ENCODE measurements at places on chromosomes 5 and 9. TPM values are rescaled to one million over a fixed set of nuclear protein-coding genes. Genes with fewer than 3 reads are reported as not detected.

TNFSF8 gene
- polyA plus RNA-seq: 0.41 TPM

SLC45A2 gene
- polyA plus RNA-seq: 0.14 TPM

SLC25A48 gene
- 3.3 TPM for polyA plus RNA-seq

WNT8A gene
- polyA plus RNA-seq: 0.14 TPM

F12 gene
- 8.6 TPM for polyA plus RNA-seq

DAPK1 gene
- 65.0 TPM for polyA plus RNA-seq

GRCh38 chr5:116273448-116274242 is 188.8 kb downstream of the COMMD10 start:
- peak; percentile 17 for DNase-seq

DNA sequence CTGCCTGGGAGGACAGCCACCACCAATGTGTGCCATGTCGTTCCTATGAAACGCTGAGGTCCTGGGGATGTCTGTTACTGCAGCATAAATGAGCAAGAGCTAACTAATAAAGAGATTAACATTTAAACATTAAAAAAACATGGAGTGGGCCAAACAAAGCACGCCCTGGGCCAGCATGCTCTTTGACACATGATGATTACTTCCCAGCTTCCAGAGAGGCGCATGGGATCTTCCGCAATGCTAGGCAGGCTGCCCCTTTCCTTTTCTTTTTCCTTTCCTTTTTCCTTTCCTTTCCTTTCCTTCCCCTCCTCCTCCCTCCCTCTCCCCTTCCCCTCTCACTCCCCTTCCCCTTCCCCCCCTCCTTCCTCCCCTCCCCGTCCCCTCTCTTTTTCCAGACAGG is 10.6 kb upstream of the TENT4A start:
- DNase-seq: no peak

- peak; percentile 38 for DNase-seq
Measured at GRCh38 chr5:39948867-39949468, 524.2 kb upstream of the DAB2 start.

- peak; percentile 54 for DNase-seq
Measured at GRCh38 chr9:112844771-112845542, 45.7 kb downstream of the SLC46A2 start.

GRCh38 chr5:57889558-57889957 is 406.9 kb upstream of the ACTBL2 start:
- DNase-seq: no peak

- DNase-seq: no peak
Measured at GRCh38 chr9:112860451-112860850, 30.2 kb downstream of the SLC46A2 start.

DNA sequence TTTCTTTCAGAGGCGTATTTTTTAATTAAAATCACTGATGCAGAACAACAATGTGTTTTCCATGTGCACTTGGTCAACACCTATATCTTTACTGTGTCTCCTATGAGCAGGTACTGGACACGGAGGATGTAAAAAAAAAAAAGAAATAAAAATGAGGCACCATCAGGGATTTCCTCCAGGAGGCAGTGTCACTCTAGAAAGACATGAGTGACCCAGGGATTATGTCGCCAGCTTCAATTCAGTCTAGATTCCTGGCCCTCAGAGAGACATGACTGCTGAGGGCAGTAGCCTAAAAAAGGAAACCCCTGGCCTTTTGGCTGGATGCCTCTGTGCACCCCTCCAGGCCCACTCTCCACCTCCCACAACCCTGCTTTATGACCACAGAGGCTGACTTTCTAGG is 18.3 kb upstream of the IL33 start:
- no peak for DNase-seq

- no peak for DNase-seq
Measured at GRCh38 chr5:32394981-32395380, 49.6 kb downstream of the ZFR start.

- DNase-seq: no peak
Measured at GRCh38 chr9:127452691-127453090, 1.4 kb downstream of the LRSAM1 start.

DNA sequence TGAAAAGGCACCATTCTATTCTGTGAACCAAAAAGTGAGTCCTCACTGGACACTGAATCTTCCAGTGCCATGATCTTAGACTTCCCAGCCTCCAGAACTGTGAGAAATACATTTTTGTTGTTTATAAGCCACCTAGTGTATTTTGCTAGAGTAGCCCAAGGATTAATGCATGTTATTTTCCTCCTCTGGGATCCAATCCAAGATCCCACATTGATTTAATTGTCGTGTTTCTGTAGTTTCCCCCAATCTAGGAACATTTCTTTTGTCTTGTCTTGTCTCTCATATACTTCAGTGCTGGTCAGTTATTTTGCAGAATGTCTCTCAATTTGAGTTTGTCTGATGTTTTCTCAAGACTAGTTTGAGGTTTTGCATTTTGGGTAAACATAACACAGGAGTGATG is 36.4 kb downstream of the GDNF start:
- no peak for DNase-seq

GRCh38 chr9:130899051-130899748 is 2.6 kb upstream of the QRFP start:
- no peak for DNase-seq

DNA sequence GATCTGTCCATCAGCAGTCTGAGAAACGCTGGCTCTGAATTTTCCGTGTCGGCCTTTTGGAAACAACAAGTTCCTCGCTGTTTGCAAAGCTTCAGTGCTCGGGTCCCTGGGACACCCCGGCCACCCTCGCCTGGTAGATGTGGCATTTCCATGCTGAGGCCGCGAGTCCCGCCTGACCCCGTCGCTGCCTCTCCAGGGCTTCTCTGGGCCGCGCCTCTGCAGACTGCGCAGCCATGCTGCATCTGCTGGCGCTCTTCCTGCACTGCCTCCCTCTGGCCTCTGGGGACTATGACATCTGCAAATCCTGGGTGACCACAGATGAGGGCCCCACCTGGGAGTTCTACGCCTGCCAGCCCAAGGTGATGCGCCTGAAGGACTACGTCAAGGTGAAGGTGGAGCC is 4.7 kb downstream of the NTNG2 start:
- no peak for DNase-seq

- no peak for DNase-seq
Measured at GRCh38 chr5:22354956-22355355, 498.2 kb downstream of the CDH12 start.

DNA sequence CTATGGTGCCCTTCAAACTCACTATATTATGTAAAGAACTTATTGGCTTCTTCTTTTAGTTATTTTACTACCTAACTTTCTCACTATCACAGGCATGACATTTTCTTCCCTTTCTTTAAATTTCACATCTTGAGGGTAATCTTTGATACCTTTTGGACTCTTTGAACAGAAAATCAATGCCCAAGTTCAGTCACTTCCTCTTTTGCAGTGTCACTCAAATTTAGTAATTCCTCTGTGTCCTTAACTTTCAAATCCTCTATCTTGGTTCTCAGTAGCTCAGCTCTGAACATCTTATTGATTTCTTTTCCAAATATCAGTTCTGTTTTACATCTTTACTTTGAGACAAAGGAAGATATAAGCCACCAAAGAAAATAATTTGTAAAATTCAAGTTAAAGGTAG is 25.5 kb downstream of the CNTLN start:
- DNase-seq: no peak
